ENCODE measurements at places on chromosomes 5 and 9.
A peak's percentile ranks its signal among the peaks of the same experiment; 100 is the strongest.

DNA sequence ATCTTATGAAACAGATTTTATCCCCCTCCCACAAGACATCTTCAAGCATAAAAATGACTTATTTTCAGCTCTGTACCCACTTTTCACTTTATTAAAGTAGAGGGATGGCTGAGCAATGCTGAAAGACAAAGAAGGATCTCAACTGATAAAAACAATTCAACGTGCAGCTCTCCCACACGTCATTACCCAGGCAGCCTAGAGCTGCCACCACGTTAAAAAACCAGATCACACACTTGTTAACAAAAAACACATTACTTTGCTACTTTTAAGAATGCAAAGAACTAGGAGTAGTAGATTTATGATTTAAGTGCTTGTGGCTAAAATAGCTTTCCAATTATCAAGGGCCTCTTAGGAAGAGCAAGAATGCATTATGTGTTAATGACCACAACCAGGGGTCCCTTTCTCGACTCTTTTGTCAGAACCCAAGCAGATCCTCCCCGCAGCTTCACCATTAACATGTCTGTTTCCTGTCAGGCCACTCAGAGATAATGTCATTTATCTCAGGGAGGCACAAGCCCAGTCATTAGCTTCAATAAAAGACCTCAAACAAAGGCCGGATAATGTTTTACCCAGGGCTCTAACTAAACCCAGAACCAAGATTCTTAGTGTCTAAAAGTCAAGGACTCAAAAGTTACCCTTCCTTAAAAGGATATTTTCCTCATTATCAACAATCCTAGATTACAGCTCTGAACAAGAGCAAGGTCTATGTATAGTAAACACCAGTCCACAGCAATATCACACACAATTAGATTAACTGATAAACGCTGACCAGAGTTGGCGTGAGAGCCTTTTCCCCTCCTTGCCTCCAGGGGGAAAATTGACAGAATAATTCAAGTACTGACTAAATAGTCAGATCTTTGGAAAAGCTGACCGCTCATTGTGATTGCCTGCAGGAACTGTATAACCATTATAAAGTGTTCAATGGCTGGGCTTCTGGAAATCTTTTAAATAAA lies 7.5 kb downstream of the ZNF608 start:
- no peak for DNase-seq

DNA sequence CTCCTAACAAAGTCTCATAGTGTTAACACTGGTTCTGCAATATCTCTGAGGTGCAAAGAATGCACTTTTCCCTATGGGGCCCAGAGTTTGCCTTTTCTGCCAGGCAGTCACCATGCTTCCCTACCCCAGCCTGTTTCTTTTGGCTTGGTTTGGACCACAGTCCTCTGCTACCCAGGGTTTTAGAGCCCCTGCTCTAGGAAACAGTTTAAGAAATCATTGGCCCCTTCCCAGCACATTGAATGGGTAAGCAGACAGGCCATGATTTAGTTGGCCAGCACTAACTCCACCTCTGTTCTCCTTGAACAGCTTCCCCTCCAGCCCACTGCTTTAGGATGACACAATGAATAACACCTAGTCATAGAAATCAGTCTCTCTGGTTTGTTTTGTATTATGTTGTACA lies 73.2 kb downstream of the UBAP1 start:
- DNase-seq = no peak

DNA sequence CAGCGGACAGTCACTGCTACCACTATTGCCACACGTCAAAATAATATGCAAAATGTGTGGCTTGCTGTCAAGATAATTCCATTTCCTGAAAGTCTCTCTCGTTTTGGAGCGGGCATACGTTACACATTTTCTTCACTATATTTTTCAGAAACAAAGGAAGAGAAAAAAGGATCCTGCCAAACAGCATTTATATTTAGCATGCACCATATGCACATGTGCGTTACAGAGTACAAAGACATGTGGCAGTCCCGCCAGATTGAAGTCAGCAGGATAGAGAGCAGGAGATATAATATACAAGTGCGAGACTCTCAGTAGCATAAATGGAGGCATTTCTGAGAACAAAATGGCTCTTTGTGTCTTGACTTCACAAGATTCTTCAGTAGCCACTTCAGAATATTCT lies 221.6 kb upstream of the KIF2A start:
- no peak for DNase-seq

DNA sequence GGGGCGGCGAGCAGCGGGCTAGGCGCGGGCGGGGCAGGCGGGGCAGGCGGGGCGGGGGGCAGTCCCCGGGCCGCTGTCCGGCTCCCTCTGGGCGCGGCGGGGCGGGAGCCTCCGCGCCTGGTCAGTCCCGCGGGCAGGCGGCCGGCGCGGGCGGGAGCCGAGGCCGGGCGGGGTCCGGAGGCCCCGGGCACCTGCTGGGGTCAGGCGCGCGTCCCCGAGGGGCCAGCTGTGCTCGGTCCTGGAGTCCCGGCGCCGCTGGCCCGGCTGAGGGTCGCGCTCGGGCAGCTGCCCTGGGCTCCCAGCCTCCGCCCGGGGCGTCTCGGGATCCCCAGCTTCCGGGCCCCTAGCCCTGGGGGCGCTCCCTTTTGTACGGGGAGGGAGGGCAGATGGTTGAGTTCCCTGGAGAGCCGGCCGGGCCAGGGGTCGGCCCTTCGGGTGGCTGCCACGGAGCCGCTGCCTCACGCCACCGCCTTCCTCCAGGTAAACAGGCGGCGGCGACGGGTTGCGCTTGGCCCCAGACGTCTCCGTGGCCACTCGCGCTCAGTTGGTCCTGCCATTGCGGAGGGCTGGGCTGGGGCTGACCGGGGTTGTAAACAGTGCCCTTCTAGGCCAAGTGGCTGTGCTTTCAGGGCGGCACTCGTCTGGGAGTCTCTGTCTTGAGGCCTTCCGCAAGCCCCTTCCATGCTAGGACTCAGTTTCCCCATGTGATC lies 473 bp downstream of the ZBTB34 start:
- DNase-seq = no peak

DNA sequence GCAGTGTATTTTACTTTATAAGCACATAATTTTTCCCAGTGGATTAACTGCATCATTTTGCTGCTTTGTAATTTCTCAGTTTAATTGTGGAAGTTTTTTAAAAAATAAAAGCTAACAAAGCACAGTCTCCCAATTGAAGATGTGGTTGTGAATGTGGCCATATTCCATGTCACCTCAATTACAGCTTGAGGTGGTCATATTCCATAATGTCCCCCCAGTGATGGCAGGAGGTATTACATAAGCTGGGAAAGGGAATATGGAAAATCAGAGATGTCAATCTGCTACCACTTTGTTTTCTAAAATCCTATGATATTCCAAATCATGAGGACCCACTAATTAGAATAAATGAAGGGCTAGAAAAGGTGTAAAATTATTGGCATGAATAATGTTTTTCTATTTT lies 1672.0 kb upstream of the CDH9 start:
- no peak for DNase-seq

DNA sequence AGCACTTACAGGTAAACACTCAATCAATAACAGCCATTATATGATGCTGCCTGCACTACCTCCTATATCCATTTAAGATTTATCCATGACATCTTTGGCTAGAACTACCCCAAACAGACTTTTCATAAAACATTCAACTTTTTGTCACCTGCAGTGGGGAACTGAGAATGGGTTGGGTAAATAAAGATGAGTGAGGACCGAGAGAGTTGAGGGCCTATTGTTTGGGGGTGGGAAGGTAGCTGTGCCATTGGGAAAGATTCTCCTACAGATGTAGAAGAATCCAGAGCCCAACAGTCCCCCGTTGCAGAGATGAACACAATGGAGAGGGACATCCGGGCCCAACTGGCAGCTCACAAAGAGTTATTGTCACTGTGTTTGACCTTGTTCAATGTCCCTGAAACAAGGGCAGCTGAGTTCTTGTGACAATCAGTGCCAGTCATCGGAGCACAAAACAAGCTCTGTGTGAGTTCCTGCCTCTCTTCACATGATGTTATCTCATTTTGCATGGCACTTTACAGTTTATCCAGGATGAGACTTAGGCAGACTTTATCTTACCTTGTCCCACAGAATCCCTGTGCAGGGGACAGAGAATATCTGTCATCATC lies 11.5 kb upstream of the SLC31A2 start:
- peak; percentile 89 for DNase-seq

GRCh38 chr9:93479726-93480125 lies 26.3 kb upstream of the FAM120AOS start:
- no peak for DNase-seq

DNA sequence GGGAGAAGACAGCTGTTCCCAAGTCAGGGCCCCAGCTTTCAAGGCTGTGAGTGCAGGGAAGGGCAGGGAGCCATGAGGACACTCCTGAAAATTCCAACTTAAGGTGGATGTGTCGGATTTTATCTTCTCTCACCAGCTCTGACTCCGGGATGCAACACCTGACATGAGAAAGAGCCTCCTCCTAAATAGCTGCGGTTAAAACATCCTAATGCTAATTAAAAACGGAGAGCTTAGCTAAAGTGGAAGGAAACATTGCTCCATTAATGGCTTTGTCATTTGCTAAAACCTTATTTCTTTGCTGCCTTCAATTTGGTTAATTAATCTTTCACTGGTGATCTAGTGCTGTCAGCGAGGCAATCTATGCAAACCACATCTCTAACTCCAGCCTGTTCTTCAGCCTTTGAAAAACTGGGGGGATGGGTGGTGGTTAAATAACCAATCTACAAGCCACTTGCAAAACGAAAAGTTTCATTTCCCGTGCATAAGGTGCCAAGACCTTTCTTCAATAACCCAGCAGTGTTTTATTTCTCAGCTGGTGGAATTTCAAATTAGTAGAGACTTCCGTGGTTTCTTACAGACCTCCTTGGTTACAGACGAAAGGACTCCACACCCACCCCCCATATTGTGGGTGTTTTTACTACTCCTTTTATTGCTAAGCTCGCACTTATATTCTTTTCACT lies 379.6 kb downstream of the MLLT3 start:
- DNase-seq = no peak

DNA sequence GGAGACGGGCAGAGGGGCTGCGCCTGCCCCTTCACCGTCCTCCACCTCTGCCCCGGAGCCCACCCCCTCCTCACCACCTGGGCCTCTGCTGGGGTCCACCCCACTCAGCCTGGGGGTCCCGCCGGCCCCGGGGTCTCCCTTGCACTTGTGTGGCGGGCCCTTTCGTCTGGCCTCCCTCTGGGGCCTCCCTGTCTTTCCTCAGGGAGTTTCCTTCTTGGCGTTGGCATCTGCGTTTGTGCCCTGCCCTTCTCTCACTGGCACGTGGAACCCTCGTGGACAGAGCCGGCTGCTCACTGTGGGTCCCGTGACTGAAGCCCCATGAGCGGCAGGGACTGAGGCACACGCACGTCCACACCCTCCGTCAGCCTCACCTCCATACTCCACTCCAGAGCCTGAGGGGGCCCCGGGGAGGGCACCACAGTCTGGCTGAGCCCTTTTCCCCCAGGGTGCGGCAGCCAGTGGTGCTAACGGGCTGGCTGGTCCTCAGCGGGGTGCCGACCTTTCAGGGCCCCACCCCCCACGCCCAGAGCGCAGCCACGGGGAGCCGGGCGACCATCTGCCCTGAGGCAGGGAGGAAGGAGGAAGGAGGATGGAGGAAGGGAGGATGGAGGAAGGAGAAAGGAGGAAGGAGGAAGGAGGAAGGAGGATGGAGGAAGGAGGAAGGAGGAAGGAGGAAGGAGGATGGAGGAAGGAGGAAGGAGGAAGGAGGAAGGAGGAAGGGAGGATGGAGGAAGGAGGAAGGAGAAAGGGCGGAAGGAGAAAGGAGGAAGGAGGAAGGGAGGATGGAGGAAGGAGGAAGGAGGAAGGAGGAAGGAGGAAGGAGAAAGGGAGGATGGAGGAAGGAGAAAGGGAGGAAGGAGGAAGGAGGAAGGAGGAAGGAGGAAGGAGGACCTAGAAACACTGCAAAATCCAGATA lies 53.0 kb upstream of the NRARP start:
- DNase-seq = no peak

DNA sequence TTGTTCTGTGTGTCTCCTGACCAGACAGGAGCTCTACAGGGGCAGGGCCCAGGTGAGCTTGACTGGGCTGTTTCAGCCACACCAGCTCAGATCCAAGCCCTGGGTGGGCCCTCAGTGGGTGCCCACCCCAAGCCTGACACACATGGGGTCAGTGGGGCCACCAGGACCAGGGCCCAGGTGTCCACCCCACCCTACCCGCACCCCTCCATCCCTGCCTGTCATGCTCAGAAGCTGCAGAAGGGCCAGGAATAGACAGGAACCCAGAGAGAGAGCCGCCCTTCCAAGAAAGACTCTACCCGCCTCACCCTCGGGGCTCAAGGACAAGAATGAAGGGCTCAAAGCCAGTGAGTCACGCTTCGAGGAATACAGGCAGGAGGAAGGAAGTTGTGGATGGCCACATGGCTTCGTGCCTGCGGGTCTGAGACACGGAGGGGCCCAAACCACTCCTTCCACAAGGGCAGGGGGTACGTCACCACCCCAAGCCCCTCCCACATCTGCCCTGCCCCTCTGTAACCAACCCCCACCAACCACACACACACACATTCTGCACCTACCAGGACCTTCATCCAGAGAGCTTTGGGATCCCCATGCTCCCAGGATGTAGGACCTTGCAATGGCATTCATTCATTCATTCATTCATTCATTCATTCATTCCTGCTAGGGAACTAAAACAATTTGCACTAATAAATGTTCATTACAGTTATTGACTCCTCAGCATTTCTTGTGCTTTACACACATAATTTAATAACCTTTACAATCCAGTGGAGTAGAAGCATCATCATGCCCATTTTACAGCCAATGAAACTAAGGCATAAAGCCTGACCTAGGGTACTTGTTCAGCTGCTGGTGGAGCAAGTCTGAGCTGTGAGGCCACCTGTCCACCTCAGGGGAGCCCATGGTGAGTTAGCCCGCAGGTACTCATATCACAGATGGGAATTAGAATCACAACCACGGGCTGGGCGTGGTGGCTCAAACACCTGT lies 55.9 kb upstream of the STXBP1 start:
- DNase-seq = no peak

DNA sequence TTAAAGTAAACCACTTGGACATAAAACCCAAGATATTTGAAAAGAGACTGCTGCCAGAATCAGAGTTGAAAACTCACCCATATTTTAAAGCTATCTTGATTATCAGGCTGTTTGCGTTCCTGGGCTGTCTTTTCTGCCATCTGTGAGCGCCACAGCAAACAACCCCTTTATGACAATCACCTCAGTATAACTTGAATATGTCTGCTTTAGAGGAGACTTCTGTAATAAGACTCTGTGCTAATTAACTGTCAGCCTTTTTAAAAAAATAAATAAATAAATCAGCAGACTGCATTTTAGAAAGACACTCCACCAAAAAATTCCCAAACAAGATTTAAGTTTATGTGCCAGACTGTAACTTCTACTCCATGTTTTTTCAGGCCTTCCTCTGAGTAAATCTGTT lies 375.7 kb upstream of the CCNH start:
- DNase-seq = no peak

DNA sequence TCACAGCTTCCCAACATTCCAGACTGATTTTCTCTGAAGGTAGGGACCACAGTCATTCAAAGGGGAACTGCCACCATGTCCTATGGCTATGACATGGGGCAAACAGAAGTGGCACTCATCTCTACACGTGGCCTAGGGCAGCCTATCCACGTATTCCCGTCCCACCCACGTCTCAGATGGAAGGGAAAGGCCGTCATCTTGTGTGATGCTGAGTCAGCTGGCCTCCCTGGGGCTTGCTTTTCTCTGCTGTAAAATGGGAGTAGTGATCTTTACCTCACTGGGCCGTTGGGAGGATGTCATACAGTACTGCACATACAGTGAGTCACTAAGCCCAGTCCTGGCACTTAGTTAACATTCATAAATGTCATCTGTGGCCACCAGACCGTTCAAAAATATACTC lies 72.3 kb downstream of the RAPGEF1 start:
- DNase-seq = no peak

Measured in nucleus accumbens (tissue), 56 donors.